ENCODE measurements at places on chromosomes 12 and 14. TPM values are rescaled to one million over a fixed set of nuclear protein-coding genes. Genes with fewer than 3 reads are reported as not detected.

The BDKRB1 gene
- total RNA-seq = 41.0 TPM

The RPL41 gene
- total RNA-seq = 3,324 TPM

The SPSB2 gene
- total RNA-seq = 13.1 TPM

The PLA2G1B gene
- total RNA-seq = not detected

The KCNMB4 gene
- total RNA-seq = 0.20 TPM

The AQP2 gene
- total RNA-seq = not detected

GRCh38 chr14:81062816-81063215 is 107.4 kb downstream of the TSHR start:
- DNase-seq = no peak

DNA sequence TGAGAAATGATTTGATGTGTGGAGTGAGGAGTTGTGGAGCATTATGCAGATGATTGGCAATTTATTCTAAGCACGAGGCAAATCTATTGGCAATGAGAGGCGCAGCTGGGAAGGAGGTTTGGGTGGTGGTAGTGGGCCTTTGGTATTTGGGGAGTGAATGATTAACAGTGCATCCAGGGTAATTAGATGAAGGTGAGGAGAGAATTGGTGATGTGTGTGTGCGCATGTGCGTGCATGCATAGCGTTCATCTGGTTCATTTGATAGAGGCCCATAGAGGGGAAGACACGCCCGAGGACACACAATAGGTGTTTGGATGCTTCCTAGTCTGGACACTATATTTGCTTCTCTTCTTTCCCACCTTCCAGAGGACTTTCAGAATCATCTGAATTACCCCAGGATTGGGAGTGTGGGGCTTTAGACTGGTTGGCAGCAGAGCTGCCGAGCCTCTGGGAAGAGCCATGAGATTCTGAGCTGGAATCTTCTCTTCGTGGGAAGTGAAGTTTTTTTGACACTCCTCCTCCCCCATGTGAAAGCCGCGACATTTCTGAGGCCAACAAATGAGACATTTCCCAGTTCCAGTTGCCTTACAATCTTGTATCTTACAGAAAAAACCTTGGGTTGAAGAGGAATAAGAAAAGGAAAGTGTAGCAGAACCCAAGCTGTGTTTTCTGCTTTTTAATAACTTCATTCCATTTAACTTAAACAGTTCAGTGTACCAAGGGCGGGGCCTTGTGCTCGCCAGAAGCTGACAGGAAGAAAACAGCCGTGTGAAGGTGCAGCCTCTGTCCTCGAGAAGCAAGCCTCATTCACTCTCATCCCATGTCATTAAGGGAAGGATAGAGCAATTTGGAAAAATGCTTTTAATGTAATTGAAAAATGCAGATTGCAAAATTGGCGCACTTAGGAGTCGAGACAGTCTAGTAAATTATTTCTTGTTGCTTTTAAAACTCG is 65.2 kb downstream of the SLC25A47 start:
- DNase-seq = no peak

GRCh38 chr12:1878695-1879094 is 39.8 kb downstream of the CACNA2D4 start:
- no peak for DNase-seq

GRCh38 chr12:11633968-11634367 is 15.5 kb upstream of the ETV6 start:
- DNase-seq = peak; percentile 55

GRCh38 chr12:62606654-62607053 is 140.0 kb downstream of the MON2 start:
- no peak for DNase-seq

GRCh38 chr14:99147366-99147740 is 124.6 kb downstream of the BCL11B start:
- DNase-seq = no peak

- no peak for DNase-seq
Observed at GRCh38 chr14:102180248-102180998, 40.7 kb downstream of the WDR20 start.

DNA sequence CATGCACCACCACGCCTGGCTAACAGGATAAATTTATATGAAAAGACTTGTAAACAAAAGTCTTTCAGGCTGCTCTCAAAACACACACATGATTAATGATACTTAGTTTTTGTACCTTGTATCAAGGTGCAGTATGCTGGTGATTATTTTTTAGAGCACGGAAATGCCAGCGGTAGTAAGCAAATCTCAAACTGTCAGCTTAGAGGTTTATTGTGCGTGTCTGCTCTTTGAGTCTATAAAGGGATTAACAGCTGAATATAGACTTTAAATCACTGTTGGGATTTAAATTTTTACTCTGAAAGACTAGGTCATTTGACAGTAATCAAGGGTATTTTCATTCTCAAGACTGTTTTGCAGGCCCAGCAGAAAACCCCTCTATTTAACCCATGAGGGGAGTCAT is 50.5 kb downstream of the PLEKHA5 start:
- DNase-seq = no peak

DNA sequence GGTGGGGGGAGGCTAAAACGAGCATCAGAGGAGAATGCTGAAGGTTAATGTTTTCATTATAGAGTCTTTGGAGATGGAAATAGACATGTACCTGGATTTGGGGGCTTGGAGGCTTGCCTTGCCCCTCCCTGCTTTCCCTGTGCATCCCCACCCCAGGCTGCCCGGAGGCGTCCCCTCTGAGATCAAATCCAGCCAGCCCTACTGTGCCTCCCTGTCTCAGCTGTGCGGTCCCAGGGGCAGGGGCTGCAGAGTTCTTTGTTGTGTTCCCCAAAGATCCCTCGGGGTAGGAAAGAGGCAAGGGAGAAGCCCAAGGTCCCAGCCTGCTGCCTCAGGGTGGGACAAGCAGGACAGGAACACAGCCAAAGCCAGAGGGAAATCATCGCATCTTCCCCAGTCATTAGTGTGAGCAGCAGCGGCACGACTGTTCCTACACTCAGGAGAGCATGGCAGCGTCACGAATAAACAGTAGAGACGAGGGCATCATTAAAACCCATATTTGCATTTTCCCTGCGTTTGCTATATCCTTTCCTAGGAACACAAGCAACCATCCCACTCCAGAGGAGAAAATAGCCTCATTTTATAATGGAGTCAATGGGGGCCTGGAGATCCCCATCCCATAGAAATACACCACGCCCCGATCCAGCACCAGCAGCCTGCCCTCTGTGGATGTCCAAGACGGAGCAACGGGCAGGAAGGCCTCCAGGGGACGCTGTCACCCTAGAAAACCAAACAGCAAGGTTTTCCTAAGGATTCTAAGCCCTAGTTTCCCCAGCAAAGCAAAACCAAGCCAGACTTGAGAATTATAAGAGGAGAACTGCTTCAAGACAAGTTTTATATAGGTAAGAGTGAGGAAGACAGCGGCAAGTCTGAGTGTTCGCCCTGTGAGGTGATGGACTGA is 32.4 kb downstream of the ANO2 start:
- no peak for DNase-seq

DNA sequence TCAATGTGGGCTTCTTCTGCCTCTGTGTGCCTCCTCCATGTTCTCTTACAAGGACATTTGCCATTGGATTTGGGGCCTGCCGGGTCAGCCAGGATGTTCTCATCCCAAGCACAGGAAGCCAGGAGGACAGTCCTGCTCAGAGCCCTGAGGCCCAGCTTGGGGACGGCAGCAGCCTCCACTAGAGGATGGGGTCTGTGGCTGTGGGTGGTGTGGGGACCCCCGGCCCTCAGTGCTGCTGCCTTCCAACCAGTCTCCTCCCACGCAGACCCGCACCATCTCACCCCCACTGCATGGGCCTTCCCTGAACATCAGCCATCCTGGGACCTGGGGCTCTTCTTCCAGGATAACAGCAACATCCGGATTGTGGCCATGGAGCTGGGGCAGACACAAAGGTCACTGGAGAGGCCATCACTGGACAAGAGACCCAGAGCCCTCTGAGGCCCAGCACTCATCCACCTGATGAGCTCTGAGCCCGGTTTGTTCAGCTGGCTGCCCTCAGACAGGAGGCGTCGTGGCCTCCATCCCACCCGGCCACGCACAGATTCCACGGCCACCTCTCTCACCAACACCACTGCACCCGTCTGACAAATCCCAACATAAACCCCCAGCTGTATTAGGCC is 56.5 kb upstream of the C14orf180 start:
- no peak for DNase-seq

- DNase-seq = no peak
Observed at GRCh38 chr12:56801661-56802622, 38.8 kb downstream of the HSD17B6 start.

DNA sequence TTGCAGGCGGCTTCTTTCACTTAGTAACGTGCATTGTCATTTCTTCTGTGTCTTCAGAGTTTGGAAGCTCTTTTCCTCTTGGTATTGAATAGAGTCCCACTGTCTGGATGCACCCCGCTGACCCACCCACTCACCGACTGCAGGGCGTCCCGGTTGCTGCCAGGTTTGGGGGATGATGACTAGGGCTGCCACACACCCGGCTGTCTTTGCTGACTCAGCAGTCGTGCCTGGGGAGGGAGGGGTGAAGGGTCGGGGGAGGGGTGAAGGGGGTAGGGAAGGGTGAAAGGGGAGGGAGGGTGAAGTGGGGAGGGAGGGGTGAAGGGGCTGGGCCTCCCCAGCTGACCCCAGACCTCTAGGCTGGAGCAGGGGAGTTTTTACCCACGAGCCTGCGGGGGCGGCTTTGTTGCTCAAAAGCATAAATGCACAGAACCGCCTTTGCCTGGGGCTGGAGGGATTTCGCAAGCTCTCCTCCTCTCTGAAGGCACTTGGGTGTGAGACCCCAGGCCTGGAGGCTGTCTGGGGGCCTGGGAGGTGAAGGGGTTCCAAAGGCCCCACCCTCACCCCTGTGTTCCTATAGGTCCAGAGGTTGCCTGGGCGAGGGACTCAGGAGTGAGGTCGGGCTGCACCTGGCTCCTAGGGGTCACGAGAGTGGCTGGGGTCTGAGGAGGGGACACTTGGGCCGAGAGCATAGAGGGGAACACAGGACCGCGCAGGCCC is 31.3 kb upstream of the ULK1 start:
- DNase-seq = no peak

DNA sequence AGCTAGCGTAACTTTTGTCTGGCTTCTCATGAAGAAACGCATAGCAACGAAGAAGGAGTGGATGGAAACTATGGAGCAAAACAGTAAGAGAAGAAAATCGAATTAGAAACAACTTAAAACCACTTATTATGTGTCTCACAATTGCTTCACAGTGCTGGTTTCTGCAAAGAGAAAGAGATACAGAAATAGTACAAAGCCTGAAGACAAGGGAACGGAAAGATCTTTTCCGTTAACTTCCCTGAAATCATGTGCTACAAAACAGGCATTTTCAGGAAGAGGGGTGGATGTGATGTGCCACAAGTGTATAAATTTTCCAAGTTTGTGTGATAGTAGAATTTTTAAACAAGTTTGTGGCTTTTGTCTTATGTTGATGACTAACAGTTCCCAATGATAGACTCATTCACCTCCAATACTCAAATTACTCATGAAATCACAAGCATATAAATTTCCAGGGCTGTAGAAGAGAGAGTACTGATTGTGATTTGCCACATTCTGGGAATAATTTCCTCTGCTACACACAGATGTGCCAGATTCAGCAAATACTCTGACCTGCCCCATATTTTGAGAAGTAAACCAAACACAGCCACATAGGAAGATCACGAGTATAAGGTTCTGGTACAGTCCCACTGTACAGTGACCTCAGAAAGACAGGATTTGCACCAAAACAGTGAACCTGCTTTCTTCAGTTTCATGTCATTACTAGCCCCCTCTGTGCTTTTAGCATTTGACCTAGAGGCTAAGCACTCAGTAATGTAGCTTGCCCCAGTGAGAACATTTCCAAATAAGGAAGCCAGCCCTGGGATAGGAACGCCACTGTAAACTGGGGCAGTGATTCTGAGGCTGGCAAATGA is 41.4 kb upstream of the PPFIA2 start:
- DNase-seq = no peak

GRCh38 chr14:95046711-95047681 is 110.3 kb downstream of the DICER1 start:
- no peak for DNase-seq

DNA sequence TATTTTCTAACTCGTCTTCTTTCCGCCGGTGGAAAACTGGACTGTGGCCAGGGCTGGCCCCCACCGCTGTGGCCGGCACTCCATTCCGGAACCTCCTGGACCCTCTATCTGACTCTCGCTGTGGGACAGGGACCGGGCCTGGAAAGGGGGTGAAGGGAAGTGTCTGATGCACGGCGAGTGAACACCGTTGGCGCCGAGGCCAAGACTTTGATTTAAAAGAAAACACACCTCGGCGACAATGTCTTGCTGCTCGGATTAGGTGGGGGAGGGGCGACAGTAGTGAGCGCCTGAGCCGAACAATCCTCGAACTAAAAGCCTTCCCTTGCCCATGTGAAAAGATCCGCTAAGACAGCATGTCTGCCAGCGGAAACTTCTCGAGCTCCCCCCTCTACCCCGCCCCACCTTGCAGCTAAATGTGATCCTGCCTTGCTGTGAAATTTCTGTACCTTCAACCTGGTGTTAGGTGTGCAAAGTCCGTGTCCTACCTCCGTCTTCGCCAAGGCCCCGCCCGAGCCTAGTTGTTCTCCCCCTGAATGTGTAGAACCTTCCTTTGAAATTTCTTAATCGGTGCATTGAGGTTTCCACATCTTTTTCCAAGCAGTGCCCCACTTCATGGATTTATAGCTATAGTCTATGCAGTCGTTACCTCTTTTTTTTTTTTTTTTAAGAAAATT is 862 bp upstream of the HOTAIR start:
- DNase-seq = no peak

DNA sequence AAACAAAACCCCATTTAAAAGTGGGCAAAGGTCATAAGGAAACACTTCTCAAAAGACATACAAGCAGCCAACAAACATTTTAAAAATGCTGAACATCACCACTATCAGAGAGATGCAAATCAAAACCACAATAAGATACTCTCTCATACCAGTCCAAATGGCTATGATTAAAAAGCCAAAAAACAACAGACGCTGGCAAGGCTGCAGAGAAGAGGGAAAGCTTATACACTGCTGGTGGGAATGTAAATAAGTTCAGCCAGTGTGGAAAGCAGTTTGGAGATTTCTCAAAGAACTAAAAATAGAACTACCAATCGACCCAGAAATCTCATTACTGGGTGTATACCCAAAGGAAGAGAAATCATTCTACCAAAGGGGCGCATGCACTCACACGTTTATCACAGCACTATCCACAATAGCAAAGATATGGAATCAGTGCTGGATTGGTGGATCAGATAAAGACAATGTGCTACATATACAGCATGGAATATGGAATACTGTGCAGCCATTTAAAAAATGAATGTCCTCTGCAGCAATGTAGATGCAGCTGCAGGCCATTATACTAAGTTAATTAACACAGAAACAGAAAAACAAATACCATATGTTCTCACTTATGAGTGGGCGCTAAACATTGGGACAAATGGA is 102.1 kb upstream of the DAAM1 start:
- DNase-seq = peak; percentile 13

DNA sequence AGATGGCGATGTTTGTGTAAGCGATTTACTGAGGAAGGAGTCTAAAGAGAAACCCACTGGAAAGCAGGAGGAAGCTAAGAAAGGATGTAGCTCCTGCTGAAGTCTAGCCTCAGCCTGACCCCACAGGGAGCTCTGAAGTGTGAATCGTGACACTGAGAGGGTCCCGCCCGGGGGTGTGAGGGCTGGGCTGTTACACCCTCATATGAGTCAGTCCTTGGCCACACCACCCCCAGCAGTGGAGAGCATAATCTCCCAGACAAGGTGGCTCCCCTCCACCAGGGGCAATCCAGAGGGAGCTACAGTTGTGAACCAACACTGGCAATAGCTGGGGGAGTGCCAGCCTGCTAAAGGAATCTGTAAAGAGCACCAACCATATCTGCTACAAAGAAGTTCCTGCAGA is 31.5 kb downstream of the SVOP start:
- DNase-seq = no peak

Data from HFFc6 (cell line).